Fibroblast of skin of left biceps (primary cell): ENCODE measurements at places on chromosomes 2 and 18.

DNA sequence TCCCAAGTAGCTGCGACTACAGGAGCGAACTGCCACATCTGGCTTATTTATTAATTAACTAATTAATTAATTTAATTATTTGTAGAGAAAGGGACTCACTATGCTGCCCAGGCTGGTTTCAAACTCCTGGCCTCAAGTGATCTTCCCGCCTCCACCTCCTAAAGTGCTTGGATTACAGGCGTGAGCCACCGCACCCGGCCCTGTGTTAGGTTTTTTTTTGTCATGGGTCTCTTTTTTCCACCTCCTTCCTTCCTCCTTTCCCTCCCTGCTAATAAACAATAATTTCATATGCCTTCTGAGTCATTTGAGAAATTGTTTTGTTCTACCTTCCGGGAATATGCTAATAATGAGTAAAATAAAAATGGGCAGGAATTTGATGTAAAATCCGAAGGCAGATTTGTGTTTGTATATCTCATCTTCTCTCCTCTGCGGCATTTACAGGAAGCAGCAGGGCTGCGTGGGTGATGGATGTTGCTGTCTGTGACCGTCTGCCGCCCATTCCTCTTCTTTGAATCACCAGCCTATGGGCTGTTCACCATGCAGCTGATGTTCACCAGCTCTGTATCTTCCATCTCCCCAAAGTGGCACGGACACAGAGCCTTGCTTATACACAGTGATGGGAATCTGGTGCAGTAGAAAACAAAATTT lies 89.9 kb downstream of the ACSL3 start:
- peak; percentile 59 for DNase-seq

- peak; percentile 9 for DNase-seq
Measured at GRCh38 chr2:169670215-169670651, 24.0 kb downstream of the CFAP210 start.

GRCh38 chr2:107735201-107735600 lies 91.5 kb upstream of the RGPD4 start:
- DNase-seq, result peak; percentile 6

- DNase-seq, result peak; percentile 20
Measured at GRCh38 chr2:161238560-161239325, 69.5 kb upstream of the PSMD14 start.

- DNase-seq, result no peak
Measured at GRCh38 chr2:104704496-104705245, 149.2 kb upstream of the POU3F3 start.

DNA sequence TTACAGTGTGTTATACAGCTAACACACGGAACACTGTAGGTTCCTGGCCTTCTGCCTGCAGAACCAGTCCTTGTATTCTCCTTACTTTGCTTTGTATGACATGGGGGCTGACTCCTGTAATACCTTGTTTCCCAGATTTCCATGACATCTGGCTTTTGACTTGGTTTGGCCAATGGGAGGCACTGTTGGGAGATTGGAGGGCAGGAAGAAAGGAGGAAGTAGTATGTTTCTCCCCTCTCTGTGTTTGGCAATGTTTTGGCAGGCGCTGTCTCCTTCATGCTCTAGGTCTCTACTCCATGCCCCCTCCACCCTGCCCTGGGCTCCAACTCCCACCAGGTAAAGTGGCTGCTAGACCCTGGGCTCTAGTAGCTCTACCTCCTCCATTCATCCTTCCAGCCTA lies 331.1 kb upstream of the SLC14A2 start:
- DNase-seq, result no peak

GRCh38 chr2:216911886-216912285 lies 52.0 kb upstream of the TNP1 start:
- DNase-seq, result no peak

GRCh38 chr2:27537287-27537686 lies 40.6 kb downstream of the GCKR start:
- DNase-seq, result no peak

- no peak for DNase-seq
Measured at GRCh38 chr2:10033251-10034006, 9.9 kb upstream of the KLF11 start.

DNA sequence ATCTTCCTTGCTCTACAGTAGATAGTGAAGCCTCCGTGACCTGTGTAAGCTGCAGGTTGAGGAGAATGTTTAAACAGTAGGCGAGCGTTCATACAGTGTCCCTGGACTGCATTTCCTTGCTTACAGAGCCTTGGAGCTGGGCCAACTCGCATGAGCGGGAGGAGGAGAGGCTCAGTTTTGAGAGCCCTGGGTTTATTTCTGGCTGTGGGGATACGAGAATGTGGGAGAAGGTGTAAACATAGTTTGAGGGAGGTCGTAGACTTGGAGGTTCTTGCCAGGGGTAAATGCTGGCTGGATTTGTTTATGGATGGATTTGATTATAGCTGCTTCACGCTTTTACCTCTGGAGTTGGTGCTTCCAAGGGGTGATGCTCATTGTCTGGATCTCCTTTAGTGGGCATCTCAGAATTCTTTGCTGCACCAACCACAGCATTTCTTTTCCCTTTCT lies 20.8 kb downstream of the CRIM1 start:
- peak; percentile 39 for DNase-seq

DNA sequence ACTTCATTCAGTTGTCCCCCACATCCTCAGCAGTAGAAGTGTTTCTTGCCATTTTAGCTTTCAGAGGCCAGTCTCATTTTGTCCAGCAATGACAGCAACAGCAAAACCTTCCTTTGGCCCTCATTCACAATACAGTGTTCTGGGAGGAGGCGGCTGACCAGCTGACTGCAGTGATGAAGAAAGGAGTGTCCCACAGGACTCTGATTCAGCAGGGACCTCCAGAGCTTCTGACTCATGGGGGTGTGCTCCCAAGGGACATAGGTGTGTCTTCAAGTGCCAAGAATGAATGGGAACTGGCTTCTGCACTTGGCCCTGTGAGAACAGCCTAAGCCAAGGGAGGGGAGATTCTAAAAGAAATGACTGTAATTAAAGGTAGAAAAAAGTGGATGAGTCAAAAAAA lies 147.0 kb upstream of the PELI1 start:
- DNase-seq, result no peak

DNA sequence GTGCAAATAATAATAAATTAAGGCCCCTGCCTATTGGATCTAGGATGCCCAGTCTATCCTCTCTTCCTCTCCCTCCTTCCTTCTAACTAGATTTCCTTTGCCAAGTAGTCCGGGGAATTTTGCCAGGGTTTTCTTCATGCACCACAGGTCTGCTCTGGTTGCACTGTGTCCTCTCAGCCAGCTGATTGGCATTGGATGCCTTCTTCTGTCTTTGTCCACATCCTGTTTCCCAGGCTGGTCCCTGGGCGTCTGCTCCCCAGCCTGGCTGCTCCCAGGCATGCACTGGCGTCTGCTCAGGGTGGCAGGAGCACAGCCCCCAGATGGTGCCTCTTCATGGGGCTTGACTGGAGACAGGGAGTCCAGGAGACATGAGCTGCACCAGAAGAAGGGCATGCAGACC lies 66.4 kb downstream of the GALR1 start:
- DNase-seq, result no peak

GRCh38 chr2:30561349-30561748 lies 114.3 kb downstream of the LCLAT1 start:
- DNase-seq, result no peak

DNA sequence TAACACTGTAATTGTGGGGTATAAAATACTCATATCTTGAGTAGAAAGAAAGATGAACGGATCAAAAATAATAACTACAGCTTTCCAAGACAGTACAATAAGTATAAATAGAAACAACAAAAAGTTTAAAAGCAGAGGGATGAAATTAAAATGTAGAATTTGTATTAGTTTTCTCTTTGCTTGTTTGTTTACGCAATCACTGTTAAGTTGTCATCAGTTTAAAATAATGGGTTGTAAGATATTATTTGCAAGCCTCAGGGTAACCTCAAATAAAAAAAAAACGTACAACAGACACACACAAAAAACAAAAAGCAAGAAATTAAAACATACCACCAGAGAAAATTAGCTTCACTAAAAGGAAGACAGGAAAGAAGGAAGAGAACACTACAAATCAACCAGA lies 18.0 kb upstream of the ABCB11 start:
- no peak for DNase-seq

DNA sequence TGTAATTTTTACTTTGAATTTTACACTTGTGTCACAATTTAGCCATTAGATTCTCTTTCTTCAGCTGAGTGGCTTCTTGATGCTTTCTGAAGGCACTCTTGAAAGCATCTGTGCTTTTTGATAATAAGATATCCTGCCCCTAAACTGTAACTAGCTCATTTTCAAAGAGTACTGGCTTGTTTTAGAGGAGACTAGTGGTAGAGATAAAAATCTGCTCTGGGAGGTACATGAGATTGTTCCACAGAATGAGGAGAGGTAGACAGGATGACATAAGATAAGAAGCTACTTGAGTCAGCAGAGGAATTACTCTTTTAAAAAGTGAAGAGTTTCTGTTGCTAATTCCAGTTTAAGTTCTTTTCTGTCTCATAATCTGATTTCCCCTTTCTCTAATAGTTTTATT lies 10.6 kb downstream of the PLEKHB2 start:
- DNase-seq, result no peak

DNA sequence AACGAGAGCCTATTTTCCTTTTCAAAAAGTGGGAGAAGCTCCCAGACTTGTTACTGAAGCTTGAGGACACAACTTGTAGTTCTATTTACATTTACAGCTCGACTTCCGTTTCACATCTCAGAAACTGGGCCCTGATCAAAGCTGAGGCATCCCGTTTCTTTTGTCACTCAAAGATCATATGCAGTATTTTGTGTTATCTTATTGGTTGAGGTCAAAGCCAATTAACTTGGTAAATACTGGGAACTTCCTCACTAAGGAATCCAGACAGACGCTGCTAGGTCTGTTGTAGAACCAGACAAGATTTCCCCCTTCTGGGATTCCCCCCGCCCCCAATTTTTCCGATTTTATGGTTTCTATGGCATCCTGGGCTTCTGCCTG lies 50.3 kb downstream of the TSN start:
- no peak for DNase-seq

GRCh38 chr18:11037533-11038240 lies 111.7 kb downstream of the PIEZO2 start:
- no peak for DNase-seq

- no peak for DNase-seq
Measured at GRCh38 chr18:32301976-32302743, 112.3 kb downstream of the MEP1B start.

DNA sequence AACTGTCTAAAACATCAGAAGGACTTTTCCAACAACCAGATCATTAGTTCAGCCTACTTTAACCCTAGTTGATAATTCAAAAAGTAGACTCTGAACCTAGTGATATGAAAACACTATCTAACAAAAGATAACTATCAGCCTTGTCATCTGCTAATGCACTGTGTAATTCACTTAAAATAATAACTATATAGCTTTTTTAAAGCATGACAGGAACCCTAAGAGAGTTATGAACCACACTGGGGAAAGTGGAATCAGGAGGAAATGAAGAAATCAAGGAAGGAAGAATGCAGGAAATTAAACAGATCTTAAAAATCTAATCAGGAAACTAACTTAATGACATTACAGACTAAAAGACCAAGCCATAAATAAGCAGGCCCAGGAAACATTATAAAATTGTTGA lies 9.0 kb downstream of the B4GALT6 start:
- no peak for DNase-seq

DNA sequence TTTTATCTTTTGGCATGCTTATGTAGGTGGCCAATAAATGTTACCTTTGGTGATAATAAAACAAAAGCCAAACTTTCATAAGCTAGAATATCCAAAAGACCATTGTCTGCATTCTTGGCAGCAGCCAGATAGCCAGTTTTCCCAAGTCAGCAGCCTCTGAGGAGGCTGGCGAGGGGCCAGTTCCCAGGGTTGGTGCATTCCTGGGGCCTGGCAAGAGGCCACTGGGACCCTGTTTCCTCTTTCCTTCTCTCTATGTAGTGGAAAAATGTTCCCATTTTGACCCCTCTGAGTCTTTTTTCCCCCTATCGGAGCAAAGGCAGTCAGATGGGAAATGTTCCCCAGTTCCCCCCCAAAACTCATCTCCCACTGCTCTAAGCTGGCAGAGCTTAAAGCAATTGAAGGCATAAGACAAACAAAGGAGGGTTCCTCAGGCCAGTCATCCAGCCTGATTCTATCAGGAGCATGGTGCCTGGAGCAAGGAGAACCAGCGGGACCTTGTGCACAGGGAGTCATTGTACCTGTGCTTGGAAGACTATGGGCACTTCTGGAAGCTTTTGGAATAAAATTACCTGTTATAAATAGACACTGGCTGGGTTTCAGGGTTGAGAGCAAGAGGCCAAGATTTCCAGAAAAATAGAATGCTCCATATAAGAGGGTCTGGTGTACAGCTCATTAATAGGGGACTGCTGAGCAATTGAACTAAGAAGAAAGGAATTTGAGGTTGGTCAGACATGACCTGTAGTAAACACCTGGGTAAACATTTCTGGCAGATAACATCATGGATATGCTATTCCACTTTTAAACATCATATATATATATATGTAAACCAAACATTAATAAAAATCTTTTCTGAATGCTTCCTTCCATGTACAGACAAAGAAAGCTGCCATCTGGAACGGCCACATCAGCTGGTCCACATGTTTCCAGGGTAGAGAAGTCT lies 63.4 kb downstream of the NCKAP5 start:
- peak; percentile 55 for DNase-seq

GRCh38 chr2:96423828-96424227 lies 81.3 kb downstream of the NEURL3 start:
- DNase-seq, result peak; percentile 33

GRCh38 chr18:24402209-24402785 lies 4.7 kb upstream of the OSBPL1A start:
- DNase-seq, result no peak

DNA sequence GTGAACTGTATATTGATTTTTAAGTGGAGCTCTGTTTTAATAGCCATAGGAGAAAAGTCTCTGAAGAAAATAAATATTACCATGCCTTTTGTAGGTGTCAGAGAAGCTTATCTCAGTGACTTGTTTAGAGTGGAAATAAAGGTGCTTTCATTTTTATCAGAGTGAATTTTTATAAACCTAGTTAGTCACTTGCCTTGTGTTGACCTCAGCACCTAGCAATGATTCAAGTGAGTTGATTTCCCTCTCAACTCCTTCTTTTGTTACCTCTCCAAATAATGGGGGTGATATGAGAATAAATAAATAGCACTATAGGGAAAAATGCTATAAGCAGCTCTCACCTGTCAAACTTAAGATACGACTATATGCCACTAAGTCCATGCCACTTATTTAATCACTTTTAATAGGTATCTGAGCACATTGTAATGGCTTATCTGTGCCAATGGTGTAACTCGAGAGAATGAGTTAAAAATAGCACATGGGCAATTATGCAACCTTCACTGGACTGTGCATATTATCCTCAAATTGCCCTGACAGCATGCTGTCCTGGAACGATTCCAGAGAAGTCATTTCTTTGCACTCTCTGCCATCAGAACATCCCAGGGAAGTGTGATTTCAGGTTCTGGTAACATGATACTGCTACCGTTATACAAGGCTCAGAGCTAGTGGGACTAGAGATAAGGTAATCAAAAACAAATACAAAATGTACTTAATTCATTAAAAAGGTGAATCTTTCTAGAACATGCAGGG lies 290.8 kb downstream of the CCDC85A start:
- peak; percentile 21 for DNase-seq
